ENCODE measurements at places on chromosomes 5 and 9.

DNA sequence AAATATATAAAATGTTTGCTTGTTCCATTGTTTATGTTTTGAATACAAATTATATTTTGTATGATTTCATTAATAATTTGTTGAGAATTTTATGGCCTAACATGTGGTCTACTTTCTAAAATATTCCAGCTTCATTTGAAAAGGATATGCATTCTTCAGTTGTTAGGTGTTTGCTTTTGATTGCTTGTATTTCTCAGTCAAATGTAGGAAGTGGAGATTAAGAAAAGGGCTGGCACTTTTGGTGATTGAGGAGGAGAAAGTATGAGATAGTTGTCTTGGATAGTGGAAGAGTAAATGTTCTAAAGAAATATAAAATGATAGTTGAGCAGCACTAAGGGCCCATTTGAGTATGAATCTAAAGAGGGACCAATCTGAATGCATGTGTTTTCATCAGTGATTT, 23.1 kb downstream of the JAK2 start:
- no peak for DNase-seq

DNA sequence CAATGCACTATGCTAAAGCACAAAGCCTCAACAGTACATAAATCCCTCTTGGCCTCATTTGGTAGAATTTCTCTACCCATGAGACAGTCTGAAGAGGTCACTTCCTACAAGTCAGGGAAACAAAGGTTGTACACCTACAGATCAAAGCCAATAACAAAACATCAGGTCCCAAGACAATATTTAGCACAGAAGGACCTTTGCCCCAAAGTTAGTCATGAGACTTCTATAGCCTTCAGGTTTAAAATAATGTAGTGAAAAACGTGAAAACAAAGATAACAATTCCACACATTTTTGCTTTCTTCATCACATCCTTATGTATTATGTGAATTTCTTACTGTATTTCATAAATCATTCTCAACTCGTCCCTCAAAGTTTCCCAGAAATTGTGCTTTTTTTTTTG, 15.8 kb downstream of the AFF4 start:
- no peak for DNase-seq

DNA sequence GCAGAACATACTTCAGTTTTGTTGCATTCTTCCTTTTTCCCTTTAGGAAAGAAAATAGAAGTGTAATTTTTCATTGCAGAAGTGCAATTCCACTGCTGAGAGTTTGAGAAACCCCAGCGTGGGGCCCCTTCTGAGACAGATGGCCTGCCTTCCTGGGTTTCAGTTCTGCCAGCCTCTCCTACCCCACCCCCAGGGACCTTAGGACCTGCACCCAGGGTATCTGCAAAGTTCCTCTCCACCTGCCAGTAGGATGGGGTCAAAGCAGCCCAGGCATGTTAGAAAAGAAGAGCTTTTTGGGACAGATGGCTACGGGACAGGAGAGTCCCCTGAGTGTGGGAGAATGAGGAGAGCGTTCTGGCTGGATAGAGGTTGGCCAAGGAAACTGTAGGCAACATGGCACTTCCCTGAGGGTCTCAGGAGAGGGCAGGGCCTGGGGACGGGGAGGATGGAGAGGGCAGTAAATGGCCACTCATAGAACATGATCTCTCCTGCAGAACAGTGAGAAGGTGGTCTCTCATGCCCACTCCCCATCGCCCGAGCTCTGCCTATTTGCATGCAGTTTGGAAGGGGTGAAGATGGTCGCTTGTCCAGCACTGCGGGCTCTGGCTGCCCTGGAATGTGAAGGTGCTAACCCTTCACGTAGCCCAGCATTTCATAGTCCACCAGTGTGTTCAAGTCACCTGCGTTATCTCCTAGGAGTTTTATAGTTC, at the start of gene TIFAB:
Gene TIFAB (minus strand): TSS at position 31 of the 710 bp plus-strand sequence. CDS start 2,412 bp downstream, outside the sequence.
- DNase-seq, result no peak

DNA sequence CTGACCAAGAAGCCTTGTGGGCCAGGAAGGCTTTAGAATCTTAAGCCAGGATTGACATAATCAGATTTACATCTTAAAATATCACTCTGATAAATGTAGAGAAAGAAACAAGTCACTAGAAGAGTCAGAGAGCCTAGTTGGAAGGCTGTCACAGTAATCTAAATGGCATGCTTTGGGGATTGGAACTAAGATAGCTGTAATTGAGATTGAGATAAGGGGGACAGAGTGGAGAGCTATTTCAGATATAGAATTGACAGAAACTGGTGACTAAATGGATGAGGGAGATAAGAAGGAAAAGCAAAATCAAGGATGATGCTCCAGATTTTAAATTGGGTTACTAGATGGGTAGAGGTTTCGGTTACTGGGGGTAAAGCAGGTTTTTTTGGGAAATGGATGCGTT, 100.5 kb downstream of the XRCC4 start:
- no peak for DNase-seq

- no peak for DNase-seq
Measured at GRCh38 chr5:88830567-88830966, 52.4 kb downstream of the MEF2C start.

GRCh38 chr5:142878638-142879037, 108.5 kb downstream of the ARHGAP26 start:
- no peak for DNase-seq

GRCh38 chr9:8156346-8156745, 356.8 kb upstream of the DMAC1 start:
- DNase-seq, result no peak
